ENCODE measurements at places on chromosomes 1 and 21.

DNA sequence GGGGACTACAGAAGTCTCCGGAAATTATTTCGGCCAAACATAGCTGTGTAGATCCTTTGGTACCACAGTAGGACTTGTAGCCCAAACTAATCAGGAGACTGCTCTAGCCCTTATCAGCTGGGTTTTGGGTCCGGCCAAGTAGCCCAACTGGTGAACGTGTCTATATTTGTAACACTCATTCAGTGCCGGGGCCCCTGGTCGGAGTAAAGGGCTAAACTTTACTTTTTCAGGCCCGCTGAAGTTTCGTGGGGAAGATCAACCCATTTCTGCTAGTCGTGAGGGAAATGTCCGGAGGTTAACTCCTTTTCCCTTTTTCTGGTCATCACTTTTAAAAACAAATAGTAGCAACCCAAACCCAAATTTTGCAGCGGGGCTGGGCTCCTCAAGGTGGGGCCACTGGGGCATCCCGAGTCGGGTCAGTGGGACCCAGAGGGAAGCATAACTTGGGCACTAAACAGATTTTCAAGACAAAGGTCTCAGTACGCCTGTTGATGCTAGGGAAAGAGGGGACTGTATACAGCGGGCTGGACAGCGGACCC, 1.7 kb downstream of the LHX9 start:
- no peak for DNase-seq

DNA sequence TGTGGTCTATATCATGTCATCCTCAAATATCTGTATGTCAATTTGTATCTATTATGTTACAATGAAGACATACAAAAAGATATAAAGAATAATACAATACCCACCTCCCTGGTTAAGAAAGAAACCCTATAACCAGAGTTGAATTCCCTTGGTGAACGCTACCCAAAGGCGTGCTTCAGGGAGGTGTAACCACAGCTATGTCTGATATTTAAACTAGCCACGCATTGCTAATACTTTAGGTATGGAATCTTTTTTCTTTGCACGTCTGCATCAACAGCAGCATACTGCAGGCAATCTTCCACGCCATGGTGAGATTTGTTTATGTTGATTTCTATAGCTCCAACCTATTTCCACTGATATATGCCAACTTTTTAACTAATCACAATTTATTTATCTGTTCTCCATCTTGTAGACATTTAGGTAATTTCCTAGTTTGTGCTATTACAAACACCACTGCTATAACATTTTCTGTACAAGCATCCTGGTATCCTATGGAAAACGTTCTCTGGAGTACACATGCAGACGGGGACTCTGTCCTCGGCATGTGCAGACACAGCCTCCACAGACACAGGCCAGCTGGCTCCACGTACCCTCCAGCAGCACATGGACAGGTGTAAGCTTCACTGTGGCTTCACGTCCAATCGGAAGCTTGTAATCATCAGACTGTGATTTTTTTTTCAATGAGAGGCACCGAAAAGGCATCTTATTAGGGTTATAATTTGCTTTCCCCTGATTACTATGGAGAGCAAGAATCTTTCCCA, 58.5 kb downstream of the HSF2BP start:
- no peak for DNase-seq

- no peak for DNase-seq
Observed at GRCh38 chr1:166573199-166573598, 266.1 kb upstream of the POGK start.

DNA sequence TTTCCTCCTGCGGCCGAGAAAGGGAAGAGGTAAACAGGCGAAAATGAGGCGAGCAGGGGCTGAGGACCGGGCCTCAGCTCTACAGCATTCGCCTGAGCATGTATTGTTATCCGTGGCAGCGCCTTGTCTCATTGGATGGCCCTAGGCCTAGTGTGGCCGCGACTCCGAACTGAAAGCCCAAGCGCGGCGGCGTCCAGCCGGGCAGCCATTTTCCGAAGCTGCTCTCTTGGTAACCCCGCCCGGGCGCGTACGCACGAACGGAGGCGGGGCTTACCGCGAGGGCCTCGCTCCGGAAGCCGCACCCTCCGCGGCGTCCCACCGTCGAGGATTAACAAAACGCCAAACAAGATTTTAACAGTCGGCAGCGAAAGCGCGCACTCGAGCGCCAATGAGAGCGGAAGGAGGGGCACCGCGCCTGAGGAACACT, 797 bp upstream of the USP1 start:
- peak; percentile 7 for DNase-seq

- no peak for DNase-seq
Observed at GRCh38 chr1:43039228-43040055, 80.8 kb upstream of the SLC2A1 start.

DNA sequence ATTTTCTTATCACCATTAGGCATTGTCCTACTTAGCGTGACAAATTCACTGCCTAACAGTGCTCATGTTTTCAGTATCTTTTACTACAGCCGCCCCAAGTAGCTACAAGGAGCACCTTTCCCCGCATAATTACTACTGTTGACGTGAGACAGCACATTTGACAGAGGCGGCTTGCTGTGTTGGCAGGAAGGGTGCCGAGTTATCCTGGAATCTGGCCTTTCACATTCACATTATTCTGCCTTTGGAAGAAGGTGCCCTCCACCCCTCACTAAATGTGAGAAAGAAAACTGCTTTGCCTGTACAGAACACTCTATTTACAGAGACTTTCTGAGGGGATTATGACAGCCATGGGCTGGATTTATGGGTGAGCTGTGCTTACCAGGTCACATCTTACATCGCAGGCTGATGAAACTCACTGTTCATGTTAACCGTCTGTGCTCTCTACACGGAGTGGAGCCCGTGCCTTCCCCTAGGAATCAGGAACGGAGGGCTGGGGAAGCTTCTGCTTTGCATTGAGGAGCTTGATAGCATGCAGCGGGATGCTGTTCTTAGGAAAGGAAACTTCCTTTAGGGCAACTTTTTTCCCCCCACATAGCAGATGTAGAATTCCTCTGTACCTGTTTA, 148.0 kb upstream of the ZRANB2 start:
- DNase-seq = no peak

- no peak for DNase-seq
Observed at GRCh38 chr1:228410015-228410414, 3.4 kb upstream of the TRIM11 start.

GRCh38 chr1:14668538-14668937, 70.1 kb downstream of the KAZN start:
- DNase-seq = no peak

DNA sequence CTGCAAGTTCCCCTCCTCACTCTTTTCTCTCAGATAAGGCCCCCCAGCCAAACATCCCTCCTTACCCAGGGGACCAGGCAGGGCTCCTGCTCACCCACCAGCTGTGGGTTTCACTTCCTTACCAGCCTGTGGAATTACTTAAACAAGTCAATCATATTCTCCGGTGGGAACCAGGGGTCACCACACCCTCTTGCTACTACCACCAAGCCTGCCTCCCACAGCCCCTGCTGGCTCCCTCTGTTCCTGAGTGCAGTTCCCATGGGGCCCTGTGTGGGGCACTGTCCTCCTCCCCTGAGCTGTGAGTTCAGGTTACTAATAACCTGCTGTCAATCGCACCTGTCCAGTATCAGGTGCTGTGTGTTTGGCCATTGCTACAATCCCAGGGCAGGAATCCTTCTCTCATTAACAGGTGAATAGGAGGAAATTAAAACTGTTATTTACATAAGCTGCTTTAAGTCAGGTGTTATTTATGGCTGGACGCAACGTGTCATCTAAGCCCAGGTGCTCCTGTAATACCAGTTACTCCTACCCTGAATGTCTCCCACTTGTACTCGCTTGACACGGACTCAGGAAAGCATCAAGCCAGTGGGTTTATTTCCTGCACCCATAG, 53.1 kb upstream of the LBR start:
- no peak for DNase-seq

GRCh38 chr1:150194381-150195031, 41.4 kb downstream of the ANP32E start:
- DNase-seq = no peak

- no peak for DNase-seq
Observed at GRCh38 chr1:41151846-41152245, 90.3 kb downstream of the SCMH1 start.

GRCh38 chr1:169651035-169651434, 21.1 kb upstream of the SELP start:
- DNase-seq = no peak

DNA sequence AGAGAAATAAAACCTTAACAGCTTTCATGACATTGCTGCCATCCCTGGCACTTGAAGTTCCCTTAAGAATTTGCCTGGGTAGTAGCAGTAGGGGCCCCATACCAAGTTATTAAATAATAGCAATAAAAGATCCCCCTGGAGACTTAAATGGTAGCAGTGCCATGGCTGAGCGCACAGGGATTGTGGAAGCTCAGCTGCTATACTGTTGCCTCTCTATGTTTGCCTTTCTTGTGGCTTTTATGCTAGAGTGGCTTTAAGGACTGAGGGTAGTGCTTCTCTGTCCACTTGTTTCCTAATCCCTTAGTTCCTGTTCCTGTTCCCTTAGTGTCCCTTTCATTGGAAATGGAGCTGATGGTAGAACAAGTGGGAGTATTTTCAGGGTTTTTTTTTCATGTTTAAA, 42.1 kb downstream of the NCF2 start:
- no peak for DNase-seq

DNA sequence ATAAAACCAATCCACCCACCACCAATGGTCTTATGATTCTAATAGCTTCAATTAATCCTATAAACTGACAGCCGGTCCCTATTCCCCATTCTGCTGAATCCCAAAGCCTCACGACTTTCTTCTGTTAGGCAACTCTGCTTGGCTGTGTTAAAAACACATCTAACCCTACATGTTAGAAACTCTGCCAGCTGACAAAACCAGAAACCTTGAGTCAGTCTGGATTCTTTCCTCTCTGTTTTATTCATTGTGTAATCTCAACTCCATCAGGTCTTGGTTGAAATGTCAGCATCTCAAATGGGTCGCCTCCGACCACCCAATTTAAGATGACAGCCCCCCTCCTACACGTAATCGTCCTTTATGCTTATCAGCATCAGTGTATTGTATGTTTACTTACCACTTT, 312.1 kb downstream of the DISC1 start:
- no peak for DNase-seq

DNA sequence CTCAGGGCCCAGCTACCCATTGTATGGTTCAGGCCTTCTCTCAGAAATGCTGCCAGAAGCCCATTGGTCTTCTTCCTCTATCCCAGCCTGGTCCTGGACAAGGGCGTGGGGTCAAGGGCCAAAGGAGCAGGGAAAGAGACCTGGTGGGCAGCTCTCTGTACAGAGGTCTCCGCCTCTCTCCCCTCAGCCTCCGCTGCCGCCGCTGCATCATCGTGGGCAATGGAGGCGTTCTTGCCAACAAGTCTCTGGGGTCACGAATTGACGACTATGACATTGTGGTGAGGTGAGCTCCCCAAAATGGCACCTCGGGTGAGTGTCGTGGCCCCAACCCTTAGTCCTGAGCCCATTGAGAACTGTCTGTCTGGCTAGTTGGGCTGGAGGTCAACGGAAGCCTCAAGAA, 34.6 kb upstream of the ARTN start:
- no peak for DNase-seq

DNA sequence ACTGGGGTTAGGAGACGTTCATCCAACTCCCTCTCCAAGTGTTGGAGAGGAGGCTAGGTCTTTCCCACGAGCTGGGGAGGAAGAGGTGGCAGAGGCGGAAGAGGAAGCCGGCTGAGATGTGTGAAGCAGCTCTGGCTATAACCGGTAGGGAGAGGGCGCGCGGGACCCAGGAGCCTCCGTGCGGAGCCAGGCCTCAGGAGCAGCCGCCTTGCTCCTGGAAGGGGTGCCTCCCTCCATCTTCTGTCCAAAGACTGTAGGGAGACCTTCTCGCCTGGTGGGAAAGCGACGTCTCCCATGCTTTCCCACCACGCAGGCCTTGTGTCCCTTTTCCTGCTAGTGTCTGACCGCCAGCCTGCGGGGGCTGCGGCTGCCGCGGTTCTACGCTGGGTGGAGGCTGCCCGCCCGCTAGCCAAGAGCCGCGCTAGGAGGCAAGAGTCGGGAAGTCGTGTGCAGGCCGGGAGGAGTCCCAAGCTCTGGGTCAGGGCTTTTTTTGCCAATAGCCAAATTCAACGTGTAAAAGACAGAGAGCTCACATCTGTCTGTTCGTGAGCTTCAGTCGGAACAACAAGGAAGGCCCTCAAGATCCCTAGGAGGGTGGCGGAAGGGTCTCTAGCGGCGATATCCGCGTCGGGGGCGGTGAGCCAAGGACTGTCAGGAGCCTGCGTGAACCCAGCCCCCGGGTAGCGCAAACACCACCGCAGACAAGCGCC, 8.4 kb upstream of the NBPF11 start:
- DNase-seq = no peak

DNA sequence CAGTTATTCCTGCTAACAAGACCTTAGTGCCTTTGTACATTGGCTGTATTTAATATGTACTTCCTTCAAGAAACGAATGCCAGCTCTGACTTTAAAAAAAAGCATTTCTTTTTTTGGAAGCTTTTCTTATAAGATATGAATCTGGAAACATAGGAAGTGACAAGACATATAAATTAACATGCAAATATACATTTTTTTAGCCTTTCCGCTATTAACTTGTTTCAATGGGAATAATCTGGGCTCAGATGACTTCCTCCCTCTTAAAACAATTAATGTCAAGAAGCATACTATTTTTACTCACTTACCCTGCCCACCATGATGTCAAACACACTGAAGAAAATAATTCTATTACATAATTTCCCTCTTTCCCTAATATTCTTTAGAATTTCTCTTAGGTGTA, 1.4 kb downstream of the DENND1B start:
- no peak for DNase-seq

- DNase-seq = no peak
Observed at GRCh38 chr1:116775116-116775752, 21.0 kb downstream of the CD2 start.

GRCh38 chr1:238953448-238954010, 432.8 kb upstream of the CHRM3 start:
- no peak for DNase-seq

DNA sequence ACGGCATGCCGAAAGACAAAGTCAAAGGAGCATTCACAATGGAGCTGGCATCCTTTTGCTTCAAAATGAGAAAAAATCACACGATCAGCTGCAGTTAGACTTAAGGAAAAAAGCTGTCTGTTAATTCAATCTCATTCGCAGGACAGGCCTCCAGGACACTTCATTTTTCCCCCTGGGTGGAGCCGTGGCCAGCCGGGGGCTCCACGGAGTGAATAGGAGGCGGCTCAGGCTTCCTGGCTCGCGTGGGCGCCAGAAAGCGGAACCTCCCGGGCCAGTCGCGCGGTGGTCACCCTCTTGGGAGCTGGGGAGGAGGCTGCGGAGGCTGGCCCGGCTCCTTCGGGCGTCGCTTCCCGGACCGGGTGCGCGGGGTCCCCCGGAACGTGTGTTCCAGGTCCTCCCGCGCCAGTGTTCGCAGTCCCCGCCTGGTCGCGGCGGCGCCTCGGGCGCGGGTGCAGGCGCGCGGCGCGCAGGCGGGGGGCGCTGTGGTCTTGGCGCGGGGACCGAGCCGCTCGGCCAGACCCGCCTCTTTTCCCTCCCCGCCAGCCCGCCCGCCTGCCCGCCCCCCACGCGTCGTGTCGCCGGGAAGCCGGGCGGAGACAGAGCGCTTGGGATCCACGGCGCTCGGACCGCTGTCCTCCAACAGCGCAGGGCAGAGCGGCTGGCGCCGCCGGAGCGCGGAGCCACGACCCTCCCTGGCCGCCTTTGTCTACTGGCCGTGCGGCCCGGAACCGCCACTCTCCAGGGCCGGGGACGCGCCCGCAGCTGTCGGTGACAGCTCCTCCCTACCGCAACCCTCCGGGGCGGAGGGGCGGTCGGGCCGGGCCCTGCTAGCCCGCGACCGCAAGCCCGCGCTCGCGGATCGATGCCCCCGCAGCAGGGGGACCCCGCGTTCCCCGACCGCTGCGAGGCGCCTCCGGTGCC, at the start of gene RHOU:
RHOU (plus strand) TSS at position 599 of the 921 bp plus-strand sequence; CDS start at position 863, 264 bp downstream.
- DNase-seq = no peak

GRCh38 chr21:40051801-40052200, 184.6 kb downstream of the PCP4 start:
- no peak for DNase-seq

- no peak for DNase-seq
Observed at GRCh38 chr1:97139512-97139911, 417.9 kb downstream of the PTBP2 start.

Measured in HFF-Myc (cell line).